AG20443 (cell line): ENCODE measurements at places on chromosomes 5 and 9.

GRCh38 chr5:159805021-159805420, 111.3 kb upstream of the ADRA1B start:
- DNase-seq: peak; percentile 77

DNA sequence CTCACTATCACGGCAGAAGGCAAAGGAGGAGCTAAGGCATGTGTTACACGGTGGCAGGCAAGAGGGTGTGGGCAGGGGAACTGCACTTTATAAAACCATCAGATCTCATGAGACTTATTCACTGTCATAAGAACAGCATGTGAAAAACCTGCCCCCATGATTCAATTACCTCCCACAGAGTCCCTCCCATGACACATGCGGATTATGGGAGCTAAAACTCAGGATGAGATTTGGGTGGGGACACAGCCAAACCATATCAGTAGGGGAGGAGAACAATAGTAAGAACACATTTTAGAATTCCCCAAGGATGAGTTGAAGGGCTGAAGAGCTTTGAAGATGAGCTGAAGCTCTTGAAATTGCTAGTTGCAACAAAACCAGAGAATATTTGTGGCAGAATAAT, 287.9 kb downstream of the SMARCA2 start:
- no peak for DNase-seq

DNA sequence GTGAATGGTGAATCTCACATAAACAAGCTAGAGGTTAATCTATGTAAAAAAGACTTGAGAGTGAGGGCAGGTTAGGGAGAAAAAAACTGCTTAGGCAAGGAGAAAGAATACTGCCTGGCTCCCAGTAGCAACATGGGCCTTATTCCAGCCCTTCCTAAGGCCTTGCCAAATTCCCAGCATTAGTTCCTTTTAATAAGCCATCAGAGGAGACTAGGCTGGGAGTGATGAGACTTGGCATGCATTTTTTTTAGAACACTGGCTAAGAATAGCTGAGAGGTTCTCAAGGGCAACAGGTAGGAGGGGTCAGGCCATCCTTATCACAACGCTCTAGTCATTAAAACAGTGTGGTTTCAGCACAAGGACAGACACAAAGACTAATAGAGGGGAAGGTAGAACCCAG, 20.9 kb upstream of the ZBTB43 start:
- no peak for DNase-seq

DNA sequence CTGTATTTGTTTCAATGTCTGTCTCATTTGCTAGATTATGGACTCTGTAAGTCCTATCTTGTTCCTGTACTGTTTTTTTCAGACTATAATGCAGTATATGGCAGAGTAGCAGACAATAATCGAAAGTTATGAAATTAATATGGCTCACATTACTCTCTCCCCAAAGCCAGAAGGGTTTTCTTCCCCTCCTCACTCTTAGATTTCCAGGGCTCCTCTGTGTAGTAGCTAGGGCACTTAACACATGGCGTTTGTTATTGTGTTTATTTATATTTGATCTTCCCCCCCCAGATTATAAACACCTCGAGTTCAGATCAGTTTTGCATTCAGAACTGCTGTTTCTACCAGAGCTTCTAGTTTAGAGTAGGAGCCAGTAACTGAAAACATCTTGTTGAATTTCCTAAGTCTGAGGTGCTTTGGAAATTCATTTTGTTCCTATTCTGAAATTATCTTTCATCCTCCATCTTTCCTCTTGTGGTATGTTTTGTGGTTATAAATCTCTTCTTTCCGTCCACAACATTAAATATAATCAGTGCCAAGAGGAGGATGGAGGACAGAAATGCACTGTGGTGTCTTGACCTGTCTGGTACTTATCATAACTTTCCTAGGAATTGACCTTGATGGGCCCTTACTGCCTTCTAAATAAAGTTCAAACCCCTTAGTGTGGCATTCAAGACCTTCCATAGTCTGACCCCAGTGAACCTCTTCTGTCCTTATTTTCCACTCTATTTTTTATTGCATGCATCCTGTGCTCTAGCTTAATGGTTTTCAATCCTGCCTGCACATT, 27.0 kb downstream of the TLE4 start:
- DNase-seq: no peak

DNA sequence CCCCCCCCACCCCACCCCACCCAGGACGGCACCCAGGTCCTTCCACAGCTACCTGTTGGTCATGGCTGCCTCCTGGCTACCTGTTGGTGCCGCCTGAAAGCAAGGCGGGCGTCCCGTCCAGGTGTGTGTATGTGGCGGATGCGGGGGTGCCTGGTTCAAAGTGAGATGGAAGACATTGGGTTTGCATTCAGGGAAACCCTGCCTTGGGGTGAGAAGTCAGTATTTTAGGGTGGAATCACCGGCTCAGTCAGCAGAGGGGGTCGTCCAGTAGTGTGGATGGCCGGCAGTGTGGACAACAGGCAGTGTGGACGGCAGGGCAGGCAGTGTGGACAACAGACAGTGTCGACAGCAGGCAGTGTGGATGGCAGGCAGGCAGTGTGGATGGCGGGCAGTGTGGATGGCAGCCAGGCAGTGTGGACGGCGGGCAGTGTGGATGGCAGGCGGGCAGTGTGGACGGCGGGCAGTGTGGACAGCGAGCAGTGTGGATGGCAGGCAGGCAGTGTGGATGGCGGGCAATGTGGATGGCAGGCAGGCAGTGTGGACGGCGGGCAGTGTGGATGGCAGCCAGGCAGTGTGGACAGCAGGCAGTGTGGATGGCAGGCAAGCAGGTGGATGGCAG, 28.0 kb downstream of the NKD2 start:
- DNase-seq: no peak

DNA sequence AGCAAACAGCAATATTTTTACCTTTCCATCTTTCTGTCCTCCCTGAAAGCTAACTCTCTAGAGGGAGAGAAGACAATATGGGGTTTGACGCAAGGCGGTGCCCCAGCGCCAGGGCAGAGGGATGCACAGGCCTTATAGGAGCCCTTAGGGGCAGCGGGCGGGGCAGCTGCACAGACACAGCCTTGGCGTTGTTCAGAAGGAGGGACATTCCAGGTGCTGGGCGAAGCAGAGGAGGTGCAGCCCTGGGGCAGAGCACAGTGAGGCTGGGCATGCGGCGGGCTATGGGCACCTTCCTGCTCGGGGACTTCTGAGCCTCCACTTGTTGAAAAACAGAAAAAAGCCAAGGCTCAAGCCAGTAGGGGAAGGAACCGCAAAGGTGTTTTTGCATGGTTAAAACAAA, 33.7 kb upstream of the BICD2 start:
- DNase-seq: no peak
